GM03348 (cell line): ENCODE measurements at places on chromosomes 12 and 14.

DNA sequence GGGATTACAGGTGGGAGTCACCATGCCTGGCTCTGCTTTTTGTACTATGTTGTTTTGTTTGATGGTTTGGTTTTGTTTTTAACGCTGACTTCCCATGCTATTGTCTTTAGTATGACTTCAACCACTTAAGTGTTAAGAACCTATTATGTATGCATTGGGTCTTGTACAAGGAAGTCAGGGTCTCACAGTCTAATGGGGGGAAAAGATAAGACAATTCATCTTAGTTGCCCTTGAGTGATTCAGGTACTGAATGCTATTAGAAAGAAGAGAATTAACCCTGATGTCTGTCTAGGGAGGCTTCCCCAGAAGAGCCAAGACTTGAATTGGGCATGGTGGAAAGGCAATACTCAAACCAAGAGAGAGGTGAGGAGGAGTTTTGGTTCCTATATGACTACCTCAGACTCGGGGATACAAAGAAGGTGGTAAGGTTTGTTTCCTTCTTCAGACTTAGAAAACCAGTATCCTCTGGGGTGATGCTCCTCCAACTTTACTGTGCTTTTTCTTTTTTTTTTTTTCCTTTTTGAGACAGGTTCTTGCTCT is 64.6 kb downstream of the SUSD6 start:
- DNase-seq: no peak

- no peak for DNase-seq
These were observed 102.7 kb downstream of the GPR135 start for GRCh38 chr14:59362513-59362912.

GRCh38 chr12:31832740-31833729 is 104.2 kb upstream of the AMN1 start:
- no peak for DNase-seq

DNA sequence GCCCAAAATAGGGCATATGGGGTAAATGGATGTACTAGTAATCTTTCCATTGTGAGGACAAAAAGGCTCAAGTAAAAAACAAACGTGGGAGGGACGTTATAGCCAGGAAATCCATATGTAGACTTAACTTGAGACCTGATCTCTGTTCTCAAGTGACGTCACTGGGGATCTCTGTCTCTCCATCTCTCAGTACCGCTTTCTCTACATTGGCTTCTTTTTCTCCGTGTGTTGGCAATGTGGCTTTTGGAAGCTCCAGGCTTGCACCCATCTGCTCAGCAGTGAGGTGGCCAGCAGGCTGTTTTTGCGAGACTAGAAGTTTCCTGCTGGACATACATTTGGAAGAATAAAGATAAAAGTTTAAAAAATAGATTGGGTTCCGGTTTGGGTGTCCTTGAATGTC is 66.0 kb upstream of the NRXN3 start:
- DNase-seq: no peak

DNA sequence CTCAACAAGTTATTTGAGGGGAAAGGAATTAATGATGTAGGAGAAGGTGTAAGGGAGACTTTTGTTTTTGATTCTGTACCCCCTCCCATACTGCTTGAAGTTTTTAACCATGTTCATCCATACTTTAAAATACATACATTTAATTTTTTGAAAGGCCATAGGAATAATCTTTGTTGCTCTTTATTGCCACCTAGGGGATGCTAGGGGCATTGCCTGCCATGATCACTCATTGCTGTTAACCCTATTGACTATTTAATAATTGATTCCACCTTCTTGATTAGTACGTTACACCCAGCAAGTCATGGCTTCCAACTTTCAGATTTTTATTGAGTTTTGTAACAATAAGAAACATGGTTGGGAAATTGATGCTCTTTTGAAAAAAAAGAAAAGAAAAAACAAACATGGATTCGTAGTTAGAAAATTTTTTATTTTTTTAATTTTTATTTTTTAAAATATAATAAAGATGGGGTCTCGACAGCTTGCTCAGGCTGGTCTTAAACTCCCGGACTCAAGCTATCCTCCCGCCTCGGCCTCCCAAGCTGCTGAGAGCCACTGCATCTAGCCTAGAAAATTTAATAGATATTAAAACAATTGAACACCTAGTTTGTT is 8.5 kb upstream of the PRKAB1 start:
- peak; percentile 73 for DNase-seq

GRCh38 chr14:92785667-92786426 is 8.3 kb upstream of the GOLGA5 start:
- DNase-seq: peak; percentile 73

GRCh38 chr12:42961395-42961794 is 371.8 kb upstream of the PRICKLE1 start:
- DNase-seq: peak; percentile 39

- no peak for DNase-seq
These were observed 68.8 kb downstream of the PLEKHG3 start for GRCh38 chr14:64773046-64773445.

GRCh38 chr12:74515849-74516248 is 21.8 kb upstream of the ATXN7L3B start:
- DNase-seq: no peak

DNA sequence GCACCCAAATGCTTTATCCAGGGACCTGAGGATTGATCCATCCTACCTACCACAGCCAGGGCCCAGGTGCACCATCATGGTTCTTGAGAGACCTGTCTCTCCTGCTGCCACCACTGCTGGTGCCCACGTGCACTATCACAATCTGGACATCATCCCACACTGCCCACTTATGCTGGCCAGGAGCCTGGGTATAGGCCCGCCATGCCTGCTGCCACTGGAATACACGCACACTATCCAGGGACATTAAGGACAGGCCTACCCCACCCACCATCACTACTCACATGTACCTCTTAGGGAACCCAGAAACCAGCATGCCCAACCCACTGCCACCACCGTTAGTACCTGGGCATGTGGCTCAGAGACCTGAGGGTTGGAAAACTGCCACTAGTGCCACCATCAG is 207.7 kb downstream of the NELL2 start:
- DNase-seq: no peak

GRCh38 chr14:68513838-68514607 is 278.8 kb downstream of the ZFP36L1 start:
- no peak for DNase-seq

DNA sequence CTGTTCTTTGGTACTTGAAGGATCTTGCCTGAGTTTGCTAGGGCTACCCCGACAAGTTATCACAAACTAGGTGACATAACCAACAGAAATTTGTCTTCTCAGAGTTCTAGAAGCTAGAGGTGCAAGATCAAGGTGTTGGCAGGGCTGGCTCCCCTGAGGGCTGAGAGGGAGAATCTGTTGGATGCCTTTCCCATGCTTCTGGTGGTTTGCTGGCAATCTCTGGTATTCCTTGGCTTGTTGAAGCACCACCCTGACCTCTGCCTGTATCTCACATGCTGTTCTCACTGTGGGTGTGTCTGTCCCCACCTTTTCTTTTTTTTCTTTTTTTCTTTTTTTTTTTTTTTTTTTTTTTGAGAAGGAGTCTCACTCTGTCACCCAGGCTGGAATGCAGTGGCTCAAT is 81.2 kb downstream of the VCPKMT start:
- no peak for DNase-seq

- no peak for DNase-seq
These were observed 100.5 kb upstream of the SSTR1 start for GRCh38 chr14:38107216-38107631.

GRCh38 chr12:65319688-65320200 is 41.3 kb downstream of the MSRB3 start:
- no peak for DNase-seq

DNA sequence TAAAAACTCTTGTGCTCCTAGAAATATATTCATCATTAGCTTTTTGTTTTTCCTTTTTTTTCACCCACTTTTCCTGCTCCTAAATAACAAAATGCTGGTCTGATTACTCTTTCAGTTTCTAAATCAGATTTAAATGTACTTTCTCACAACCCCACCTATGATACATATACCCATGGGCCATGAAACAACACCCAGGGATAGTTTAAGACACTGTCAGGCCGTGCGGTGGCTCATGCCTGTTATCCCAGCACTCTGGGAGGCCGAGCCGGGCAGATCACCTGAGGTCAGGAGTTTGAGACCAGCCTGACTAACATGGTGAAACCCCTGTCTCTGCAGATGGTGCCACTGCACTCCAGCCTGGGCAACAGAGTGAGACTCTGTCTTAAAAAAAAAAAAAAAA is 1.6 kb upstream of the NUMB start:
- DNase-seq: no peak

GRCh38 chr12:94731733-94732360 is 81.5 kb upstream of the TMCC3 start:
- no peak for DNase-seq

GRCh38 chr14:87989956-87990299 is 3.1 kb downstream of the GALC start:
- no peak for DNase-seq

GRCh38 chr12:66217342-66217917 is 28.4 kb downstream of the IRAK3 start:
- DNase-seq: no peak

DNA sequence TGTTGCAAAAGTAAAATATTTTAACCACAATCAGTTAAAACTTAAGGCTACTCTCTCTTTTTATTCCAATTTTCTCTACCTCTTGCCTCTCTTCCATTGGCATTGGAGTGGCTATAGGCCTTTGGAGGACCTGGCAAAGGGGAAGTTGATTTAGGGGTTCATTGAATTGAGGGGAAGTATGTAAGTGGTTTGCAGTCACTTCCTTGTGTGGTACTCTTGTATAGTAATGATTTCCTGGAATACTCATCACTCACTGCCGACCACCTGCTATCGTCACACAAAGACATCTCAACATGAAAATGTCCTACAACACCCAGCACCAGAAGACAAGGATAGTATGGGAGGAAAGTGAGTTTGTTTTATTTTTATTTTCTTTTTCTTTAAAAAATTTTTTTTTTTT is 45.7 kb upstream of the CPM start:
- DNase-seq: no peak

DNA sequence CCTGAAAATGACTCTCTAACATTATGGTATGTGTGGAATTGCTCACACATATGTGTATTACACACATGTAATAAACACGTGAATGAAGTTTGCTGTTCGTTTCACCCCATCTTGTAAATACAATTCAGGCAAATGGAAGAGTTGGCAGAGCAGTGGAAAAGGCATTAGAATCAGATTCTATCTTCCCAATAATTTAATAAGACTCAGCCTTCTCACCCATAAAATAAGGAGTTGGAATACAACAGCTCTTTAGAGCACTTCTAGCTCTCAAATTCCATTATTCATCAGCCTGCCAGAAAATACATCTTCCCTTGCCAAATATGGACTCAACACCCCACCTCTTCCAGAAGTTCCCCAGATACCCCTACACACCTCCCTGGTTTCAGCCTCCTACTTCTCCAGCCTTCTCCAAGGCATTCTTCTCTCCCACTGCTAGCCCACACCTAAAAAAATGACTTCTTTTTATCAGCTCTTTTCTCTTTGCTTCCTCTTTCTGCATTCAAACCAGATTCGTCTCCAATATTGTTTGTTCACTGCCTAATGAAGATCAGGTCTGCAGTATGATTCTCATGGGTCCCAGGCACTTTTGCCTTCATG is 66.2 kb upstream of the DYRK2 start:
- DNase-seq: no peak
